DMS53 (cell line): ENCODE measurements at places on chromosomes 3 and 15.

DNA sequence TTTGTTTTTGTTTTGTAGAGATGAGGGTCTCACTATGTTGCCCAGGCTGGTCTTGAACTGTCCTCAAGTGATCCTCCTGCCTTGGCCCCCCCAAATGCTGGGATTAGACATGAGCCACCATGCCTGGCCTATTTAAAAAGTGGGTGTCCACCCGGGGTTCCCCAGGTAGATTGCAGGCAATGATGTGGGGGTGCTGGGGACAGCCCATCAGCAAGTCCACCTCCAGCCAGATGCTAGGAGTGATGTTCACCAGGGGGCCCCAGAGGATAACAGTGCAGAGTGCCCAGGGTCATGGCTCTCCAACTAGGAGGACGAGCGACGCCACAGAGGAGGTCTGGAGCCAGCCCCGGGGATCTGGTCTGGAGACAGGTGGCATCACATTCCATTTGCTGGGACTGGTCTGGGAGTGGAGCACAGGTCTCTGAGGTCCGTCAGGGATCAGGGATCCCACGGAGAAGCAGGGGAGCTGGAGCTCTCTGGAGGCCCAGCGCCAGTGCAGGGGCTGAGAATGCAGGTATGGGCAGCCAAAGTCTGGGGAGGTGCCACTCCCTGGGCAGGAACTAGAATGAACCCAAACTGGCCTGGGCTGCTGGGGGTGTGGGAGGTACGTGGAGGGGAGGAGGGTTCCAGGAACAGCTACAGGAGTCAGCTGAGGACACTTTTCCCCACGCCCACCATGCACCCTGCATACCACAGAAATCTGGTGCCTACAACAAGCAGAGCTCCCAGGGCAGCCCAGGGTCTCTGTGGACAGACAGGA is 51.2 kb upstream of the PCSK6 start:
- no peak for DNase-seq

- no peak for DNase-seq
Measured at GRCh38 chr3:141471160-141471559, 15.7 kb upstream of the RASA2 start.

DNA sequence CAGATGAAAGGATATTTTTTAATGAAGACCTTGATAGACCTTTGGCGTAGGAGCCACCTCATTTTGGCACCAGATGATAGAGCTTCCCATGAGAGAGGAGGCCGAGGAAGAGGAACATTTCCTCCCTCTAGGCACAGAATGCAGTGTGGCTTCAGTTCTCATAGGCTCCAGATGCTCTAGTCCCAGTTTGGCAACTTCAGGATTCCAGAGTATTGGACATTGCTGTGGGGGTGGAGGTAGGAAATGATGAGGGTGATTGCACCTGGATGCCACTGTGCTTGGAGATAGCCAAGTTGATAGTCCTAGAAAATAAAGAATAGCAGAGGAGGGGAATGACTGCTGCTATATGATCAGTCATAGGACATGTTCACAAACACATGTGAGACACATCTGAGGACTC is 58.3 kb upstream of the KY start:
- no peak for DNase-seq

DNA sequence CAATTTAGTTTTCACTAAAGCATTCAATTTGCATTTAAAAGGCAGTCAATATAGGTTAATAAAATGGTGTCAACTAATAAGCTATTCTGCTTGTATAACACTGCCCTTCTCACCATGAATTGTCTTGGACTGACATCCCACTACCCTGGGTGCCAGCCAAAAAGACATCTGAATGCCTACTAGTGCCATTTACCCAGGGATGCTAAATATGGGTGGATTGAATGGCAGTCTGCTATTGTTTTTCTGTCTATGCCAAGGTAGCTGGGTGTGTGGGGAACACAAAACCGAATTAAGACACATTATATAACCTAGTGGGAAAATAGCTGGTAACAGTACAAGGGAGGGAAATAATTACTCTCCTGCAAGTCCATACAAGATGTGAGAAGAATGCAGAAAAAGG is 240.0 kb upstream of the CFAP20DC start:
- no peak for DNase-seq

- no peak for DNase-seq
Measured at GRCh38 chr3:187673012-187673411, 2.8 kb upstream of the SST start.

GRCh38 chr3:122184591-122184929 is 1.1 kb downstream of the CASR start:
- DNase-seq = no peak

DNA sequence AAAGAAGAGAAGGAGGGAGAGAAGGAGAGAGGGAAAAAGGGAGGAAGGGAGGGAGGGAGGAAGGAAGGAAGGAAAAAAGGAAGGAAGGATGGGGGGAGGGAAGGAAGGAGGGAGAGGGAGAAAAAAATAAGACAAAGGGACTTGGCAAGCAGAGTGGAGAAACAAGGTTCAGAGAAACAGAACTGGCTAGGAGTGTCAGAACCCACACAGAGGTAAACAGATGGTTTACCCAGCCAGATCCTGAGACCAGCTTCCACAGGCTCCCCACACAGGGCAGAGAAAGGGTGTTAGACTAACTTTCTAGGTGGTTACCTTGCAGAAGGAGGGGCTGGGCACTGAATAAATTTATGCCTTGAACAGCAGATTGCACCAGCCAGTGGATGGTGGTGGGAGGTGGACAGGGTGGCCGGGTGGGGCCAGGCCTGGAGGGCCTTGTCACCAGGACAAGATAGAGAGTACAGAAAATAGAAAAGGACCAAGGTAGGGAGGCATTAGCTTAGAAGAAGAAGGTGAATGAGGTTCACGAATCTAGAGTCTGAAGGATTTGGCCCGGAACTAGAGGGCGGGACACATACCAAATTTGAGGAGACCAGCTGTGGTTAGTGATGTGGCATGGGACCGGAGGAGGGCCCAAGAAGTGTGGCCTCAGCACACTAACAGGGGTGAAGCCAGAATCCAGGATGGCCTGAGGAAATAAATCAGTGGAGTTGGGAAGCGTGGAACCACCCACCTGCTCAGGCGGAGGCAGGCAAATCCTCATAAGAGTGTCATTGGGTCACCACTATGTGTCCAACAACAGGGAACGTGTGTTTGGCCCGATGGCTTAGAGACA is 1.2 kb upstream of the TM4SF1 start:
- no peak for DNase-seq

GRCh38 chr3:140199743-140200142 is 264.8 kb downstream of the CLSTN2 start:
- DNase-seq = no peak
